Hematopoietic multipotent progenitor cell (in vitro differentiated cells): ENCODE measurements at places on chromosomes 12 and 14.

- DNase-seq = no peak
Measured at GRCh38 chr12:57216014-57216911, at the start of gene NXPH4. Gene NXPH4 (plus strand): TSS chr12:57216794. CDS start chr12:57216970, 176 bp downstream.

- no peak for DNase-seq
Measured at GRCh38 chr12:92108651-92109050, 37.0 kb downstream of the BTG1 start.

DNA sequence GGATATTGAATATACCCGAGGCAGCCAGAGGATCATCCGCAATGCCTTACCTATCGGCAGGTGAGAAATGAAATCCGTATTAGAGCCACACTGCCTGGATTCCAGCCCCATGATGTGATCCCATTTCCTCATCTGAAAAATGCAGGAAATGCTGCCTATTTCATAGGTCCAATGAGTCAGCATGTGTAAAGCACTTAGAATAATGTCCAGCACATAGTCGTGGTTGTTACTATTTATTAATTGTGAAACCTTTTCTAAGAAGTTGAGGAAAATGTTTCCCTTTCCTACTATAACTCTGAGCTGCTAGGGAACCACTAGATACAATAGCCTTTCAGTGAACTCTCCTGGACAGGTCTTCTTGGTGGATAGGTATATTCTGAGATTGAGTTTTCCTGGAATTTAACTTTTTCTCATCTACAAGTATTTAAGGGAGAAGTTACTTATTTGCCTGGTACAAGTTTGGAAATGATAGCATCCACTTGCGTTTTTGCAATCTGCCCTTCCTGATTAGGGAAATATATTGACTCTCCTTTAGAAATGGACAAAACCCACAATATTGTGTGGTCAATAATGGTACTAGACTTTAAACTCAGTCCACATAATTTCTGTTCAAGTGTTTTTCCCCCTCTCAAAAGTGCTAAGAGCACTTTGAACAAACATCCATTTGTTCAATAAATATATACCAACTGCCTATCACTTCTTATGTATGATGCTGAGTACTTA lies 12.2 kb downstream of the POLR3B start:
- no peak for DNase-seq

DNA sequence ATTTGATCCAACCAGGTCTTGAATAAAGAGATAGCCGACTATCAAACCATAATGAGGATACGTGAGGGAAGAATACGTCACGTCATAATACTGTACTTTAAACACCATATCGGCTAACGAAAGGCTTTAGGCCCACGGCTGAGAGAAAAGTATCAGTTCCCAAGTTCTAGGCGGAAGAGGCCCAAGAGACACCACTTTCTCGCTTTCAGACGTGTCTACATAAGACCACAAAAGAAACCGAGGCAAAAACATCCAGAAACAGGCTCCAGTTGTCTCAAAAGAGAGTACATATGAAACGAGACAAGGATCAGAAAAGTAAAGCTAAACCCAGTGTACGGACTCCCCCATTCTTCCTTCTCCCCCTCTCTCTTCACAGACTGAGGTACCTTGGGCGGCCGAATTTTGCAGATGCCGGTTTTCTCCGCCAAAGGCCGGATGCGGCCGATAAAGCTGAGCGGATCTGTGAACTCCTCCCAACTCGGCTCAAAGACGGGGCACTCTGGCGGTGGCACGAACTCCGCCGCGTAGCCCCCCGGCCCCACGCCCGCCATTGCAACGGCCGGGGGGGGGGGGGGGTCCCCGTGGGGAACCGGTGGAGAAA lies 479 bp downstream of the KDM5A start:
- no peak for DNase-seq

- no peak for DNase-seq
Measured at GRCh38 chr14:74963705-74964271, 8.4 kb upstream of the PGF start.

DNA sequence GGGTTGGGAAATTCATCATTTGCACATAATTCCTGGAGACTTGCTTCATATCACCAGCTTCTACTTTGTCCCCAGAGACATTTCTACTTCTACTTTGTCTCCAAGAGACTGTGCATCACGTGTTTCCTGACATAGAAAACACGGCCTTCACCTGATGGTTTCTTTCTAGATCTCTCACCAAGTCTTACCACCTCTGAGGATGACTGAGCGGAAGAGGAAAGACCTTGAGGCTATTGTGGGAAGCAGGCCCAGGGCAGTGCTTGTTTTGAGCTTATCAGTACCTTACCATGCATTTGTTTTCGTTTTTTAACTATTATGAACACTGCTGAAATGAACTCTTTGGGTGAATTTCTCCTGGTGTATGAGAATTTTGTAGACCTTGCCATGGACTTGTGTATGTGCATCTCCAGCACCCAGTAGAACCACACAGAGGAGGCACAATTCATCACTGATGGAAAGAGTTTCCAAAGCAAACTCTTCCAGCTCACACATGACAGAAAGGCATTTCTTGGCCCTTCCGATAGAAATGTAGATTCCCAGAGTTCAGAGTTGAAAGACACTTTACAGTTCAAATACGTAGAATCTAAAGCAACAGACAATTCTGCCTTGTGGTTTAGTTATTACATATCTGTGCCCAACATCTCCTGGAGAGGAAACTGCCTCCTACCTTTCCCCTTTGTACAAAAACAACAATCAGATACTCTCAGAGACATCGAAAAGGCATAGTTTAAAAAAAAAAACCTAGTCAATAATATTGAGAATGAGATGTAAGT lies 434.7 kb downstream of the FUT8 start:
- DNase-seq = peak; percentile 65

- DNase-seq = no peak
Measured at GRCh38 chr14:99777951-99778350, 15.3 kb upstream of the EML1 start.
